MCF 10A (cell line): ENCODE measurements at places on chromosomes 1 and 21. TPM values are rescaled to one million over a fixed set of nuclear protein-coding genes. Genes with fewer than 3 reads are reported as not detected.

NEGR1 gene
- total RNA-seq = 3.5 and 4.1 TPM in 2 replicates

MIXL1 gene
- total RNA-seq = not detected in 2 replicates

ATP5PB gene
- 317 and 348 TPM in 2 replicates for total RNA-seq

RIPPLY3 gene
- total RNA-seq = not detected in 2 replicates

SLAMF7 gene
- total RNA-seq = 8.6 and 26.3 TPM in 2 replicates

INSRR gene
- not detected in 2 replicates for total RNA-seq

PDIK1L gene
- 10.8 and 10.9 TPM in 2 replicates for total RNA-seq

GSTM1 gene
- total RNA-seq = not detected in 2 replicates

SERPINC1 gene
- total RNA-seq = not detected in 2 replicates

MYBPH gene
- total RNA-seq = not detected in 2 replicates

MNDA gene
- not detected in 2 replicates for total RNA-seq

S100A3 gene
- total RNA-seq = 85.7 and 90.0 TPM in 2 replicates

PPIAL4G gene
- total RNA-seq = not detected in 2 replicates

DLGAP3 gene
- 0.14 and 0.52 TPM in 2 replicates for total RNA-seq

MTMR11 gene
- 23.8 and 33.5 TPM in 2 replicates for total RNA-seq

SAMSN1 gene
- total RNA-seq = 2.3 and 6.8 TPM in 2 replicates

ATP6V1G3 gene
- not detected in 2 replicates for total RNA-seq

RBP7 gene
- not detected in 2 replicates for total RNA-seq

OXCT2 gene
- total RNA-seq = not detected in 2 replicates

TRIM67 gene
- total RNA-seq = not detected in 2 replicates

S100A6 gene
- 2,571 and 2,904 TPM in 2 replicates for total RNA-seq

OR10Z1 gene
- not detected in 2 replicates for total RNA-seq

TMIGD3 gene
- not detected in 2 replicates for total RNA-seq

FCRL5 gene
- not detected in 2 replicates for total RNA-seq

MMP23B gene
- total RNA-seq = 1.4 and 1.7 TPM in 2 replicates
